ENCODE measurements at places on chromosomes 4 and X. TPM values are rescaled to one million over a fixed set of nuclear protein-coding genes. Genes with fewer than 3 reads are reported as not detected.

Gene SPANXN4
- total RNA-seq: not detected

Gene ANKRD37
- 3.8 TPM for total RNA-seq

Gene DCAF4L1
- 0.11 TPM for total RNA-seq

Gene TRAM1L1
- total RNA-seq: 0.66 TPM

Gene TREX2
- total RNA-seq: 1.7 TPM

Data from A549 treated with ZK216348 at 1 μM for 4 hours (cell line).